ENCODE measurements at places on chromosomes 7 and 10.

DNA sequence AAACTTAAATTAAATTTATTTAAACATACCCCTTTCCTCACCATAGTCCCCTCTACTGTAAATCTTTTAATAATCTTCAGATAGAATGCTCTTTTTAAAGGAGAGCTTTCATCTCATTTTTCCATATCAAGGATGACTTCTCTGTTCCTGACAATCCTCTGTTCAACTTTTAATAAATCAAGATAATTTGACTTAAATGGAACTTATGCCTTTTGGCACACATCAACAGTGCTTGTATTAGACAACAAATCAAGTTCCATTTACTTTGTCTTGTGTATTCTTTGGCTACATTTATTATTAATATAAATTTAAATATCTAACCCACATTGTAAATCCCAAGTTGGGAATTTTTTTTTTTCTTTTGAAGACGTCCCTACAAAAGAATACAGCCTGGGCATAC is 42.7 kb upstream of the HYAL4 start:
- DNase-seq = no peak

DNA sequence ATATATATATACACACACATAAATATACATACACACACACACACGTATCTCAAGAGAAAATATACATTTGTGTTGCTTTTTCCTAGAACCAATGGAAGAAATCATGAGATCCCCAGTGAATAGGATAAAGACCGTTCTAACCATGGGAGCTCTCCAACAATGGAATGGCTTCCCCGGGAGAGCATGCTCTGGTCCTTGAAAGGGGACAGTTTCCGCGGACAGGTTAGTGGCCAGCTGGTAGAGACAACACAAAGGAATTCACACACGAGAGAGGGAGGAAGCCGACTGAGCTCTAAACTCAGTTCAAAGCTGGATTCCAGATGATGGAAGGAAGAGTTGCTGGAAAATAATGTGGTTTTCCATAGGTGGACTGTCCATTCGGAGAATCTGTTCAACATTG is 72.7 kb downstream of the SLC37A3 start:
- no peak for DNase-seq

DNA sequence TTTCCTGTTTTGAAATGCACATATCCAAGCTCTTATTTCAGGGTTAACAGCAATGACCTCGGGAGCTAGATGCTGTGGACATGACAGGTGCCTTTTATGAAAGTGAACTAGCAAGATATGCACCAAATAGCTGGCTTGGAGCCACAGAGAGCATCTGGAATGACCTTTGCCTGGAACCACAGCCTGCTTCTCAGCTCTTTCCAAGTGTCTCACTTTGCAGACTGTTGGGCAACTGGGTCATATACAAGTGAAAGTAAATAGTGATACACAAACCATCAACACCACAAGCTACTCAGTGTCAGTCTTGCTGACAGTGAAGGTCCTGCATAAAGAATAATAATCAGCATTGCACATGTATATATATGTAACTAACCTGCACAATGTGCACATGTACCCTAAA is 183.5 kb downstream of the RNF133 start:
- no peak for DNase-seq

DNA sequence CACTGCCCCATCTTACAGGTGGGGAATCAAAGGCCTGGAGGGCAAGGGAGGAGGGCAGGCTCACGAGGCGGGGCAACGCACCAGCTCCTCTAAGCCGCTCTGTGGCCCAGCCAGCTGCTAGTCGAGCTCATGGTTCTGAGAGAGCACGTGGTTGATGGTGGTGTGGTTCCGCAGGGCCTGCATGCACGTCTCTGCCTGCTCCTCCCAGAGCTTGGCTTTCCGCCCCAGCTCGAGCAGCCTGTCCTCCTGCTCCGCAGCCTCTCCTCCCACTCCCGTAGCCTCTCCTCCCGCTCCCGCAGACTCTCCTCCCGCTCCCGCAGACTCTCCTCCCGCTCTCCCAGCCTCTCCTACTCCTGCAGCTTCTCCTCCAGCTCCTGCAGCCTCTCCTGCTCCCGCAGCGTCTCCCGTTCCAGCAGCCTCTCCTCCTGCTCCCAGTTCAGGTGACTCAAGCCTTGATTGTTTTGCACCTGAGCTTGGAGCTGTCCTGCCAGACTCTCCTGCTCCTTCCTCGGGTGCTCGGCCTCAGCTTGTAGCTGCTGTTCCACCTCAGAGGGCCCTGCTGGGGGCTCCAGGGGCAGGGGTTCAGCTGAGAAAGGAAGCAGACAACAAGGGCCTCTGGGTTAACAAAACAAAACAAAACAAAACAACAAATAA is 19.1 kb upstream of the MTPAP start:
- DNase-seq = peak; percentile 62

DNA sequence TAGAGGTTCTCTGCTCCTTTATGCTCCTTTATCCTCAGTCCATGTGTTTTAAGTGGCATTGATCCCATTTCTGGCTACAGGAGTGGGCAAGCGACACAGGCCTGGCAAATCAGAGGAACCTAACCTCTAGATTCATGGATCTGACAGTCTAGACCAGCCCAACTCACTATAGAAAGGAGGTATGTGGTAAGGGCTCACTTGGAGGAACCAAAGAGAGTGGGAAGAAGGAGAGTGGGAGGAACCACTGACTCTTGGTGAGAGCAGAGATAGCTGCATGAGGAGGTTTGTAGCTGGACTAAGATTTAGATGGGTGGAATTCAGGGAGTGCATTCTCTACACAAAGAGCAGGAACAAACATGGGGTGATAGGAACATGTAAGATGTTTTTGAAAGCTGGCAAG is 11.6 kb upstream of the FRAT1 start:
- no peak for DNase-seq

- DNase-seq = no peak
Measured at GRCh38 chr10:88408096-88408495, 175.0 kb downstream of the RNLS start.
